ENCODE measurements at places on chromosomes 5 and 9. TPM values are rescaled to one million over a fixed set of nuclear protein-coding genes. Genes with fewer than 3 reads are reported as not detected.

DNA sequence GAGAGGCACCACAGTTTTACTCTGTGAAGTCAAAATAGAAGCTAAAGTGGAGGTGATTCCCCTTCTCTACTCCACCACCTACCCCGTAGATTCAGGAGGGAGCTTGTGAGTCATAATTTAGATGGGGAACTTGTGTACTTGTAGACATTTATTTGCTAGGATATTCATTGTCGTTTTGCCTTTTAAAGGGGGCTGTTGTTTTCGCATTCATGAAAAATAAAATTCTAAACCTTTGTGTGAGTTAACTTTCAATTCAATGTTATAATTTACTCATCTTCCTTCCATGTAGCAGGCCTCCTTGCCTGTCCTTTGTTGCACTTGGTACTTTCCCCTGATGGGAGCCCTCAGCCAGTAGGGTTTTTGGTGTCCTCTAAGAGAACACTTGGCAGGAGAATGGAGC is 22.0 kb downstream of the SECISBP2 start:
- H3K27me3 ChIP-seq = no peaks in the 10 kb centered on the region
- H3K4me3 ChIP-seq = no peak overlapping the region
- H3K36me3 ChIP-seq = peaks cover 74% of the 10 kb centered on the region
- DNase-seq = no peak
- peaks cover 2% of the 10 kb centered on the region for H3K4me1 ChIP-seq

The ACTL7A gene
- not detected for total RNA-seq

The GARIN3 gene
- total RNA-seq = not detected

- no peak overlapping the region for H3K4me3 ChIP-seq
- H3K27me3 ChIP-seq = peaks cover 2% of the 10 kb centered on the region
- no peak overlapping the region for H3K27ac ChIP-seq
- no peaks in the 10 kb centered on the region for H3K36me3 ChIP-seq
- no peaks in the 10 kb centered on the region for H3K4me1 ChIP-seq
Measured at GRCh38 chr5:148653291-148653835, 964 bp downstream of the HTR4 start.

DNA sequence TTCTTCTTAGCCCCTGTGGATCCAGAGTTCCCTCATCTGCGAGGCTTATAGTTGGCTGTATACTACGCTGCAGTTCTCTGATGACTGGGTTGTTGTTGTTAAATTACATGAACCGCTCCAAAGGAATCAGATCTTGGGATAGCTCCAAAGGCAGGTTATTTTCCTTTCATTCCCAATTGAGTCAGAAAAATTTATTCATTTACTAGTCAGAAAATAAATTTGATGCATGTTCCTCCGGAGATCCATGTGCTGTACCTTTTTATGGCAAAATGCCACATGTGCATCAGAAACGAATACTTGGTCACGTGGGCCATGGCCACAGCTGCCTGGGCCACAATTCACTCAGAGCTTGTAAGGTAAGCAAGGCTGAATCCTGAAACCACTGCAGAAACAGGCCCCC is 304.0 kb downstream of the NR2F1-AS1 start:
- H3K27ac ChIP-seq = no peak overlapping the region
- H3K4me3 ChIP-seq = no peak overlapping the region
- H3K36me3 ChIP-seq = no peaks in the 10 kb centered on the region
